Ureter (tissue), 1 donor: ENCODE measurements at places on chromosomes 5 and 9.

DNA sequence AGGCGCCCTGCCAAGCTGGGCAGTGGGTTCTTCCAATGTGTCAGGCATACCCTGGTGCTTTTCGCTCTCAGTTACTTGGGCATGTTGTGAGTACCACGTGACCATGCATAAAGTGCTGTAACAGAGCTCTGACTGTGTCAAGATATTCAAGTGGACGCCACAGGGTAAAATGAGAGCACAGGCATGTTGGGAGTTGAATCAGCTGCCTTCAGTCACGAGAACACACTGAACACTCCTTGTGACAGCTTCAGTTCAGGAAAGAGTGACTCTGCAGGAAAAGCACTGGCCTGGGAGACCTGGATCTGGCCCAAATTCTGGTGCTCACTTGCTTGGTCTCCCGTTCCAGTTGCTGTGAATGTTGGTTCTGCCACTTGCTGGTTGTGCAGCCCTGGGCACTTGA, 5.1 kb downstream of the MLANA start:
- no peak for DNase-seq

GRCh38 chr5:13331585-13331984, 612.9 kb downstream of the DNAH5 start:
- no peak for DNase-seq

DNA sequence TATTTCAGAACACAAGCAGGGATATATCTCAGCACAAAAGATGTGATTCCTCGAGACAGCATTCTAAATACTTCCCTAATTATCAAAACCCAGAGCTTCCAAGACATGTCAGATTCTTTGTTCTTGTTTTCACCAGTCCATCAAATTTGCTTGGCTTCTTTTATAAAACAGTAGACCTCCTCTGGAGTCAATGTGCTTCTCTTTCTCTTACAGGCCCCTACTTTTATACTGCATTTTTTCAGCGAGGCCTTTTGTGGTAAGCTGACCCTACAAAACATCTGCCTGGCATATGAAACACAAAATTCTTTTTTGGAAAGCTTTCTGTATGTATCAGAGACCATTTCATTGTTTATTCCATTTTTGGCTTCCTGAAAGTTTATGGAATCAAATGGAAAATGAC, 81.8 kb downstream of the ARSB start:
- DNase-seq: no peak

DNA sequence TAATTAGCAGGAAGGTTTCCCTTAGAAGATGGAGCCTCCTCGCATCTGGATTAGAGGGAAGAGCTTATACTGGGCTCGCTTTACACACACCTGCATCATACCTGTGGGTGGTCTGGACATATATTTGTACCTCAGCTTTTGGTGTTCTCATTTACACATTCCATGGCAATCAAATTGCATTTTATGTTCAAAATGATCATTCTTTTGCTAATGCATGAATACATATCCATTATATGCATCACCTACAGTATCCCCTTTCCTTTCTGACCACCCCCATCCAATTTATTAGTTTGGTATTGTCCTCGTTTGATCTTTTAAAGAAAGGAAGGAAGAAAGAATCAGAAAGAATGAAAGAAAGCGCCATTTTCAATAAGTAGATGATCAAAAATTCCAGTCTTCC, 251.5 kb downstream of the SLF1 start:
- DNase-seq: no peak

DNA sequence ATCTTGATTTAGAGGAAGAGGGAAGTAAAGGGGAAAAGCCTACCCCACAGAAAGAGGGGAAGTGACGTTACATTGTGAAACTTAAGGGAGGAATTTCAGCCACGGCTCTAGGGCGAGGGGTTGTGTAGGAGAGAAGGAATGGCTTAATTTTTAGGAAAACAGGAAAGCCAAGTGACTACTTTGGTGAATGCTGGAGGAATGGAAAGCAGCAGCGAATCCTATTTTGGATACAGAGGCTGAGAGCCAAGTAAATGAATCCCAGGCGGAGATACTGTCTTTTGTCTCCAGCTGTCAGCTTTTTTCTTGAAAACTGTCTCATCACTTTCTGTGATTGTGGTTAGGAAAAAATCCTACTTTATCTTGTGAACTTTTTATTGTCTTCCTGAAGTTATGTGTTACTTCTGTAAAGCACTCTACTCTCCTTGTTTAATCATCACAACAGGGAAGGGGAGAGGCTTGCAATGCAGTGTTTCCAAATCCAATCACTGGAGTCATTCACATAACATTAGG, 188.4 kb downstream of the TSSK1B start:
- DNase-seq: no peak

GRCh38 chr5:39158786-39159185, 60.6 kb downstream of the FYB1 start:
- DNase-seq: no peak

DNA sequence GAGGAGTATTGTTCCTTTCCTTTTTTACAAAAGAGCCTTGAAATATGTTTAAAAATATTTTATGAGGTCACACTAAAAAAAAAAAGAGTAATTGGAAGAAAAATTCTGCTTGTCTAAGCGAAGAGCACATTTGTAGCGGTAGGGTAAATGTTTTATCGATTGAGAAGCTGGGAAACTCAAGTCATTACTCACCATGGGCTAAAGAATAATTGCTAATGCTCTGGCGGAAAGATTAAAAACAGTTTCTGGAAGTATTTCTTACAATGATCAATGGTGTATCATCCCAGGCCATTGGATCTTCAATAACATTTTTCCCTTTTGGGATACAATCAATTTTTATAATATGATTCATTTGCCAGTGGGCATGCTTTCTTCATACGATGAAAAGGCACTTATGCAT, 450.0 kb downstream of the RASEF start:
- no peak for DNase-seq

DNA sequence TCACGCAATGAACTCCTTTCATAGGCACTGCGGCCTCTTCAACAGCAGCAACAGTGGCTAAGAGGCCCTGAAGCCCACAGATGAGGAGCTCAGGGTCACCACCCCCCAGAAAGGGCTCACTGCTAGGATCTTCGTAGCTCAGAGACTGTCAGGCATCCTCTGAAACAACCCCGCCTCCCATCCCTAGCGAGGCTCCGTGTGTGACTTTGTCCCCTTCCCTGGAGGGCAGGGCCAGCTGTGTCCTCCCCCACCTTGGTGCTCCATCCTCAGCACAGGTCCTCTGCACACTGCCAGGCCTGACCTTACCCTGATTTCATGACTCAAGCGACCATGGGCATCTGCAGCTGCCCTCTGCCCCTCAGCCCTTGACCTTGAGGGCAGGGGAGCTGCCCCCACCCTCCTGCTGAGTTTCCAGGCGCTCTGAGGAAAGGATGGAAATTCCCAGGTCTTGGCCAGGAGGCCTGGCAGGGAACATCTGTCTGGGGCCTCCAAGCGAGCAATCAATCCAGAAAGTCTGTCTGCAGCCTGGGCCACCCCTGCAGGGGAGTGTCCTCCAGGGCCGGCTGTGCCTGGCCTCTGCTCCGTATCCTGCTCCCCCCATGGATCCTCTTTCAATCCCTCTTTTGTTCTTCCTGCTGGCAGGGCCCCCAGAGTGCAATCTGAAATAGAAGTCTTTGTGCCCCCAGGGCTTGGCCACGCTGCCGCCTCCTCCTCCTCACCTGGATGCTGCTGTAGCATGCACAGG, 6.8 kb upstream of the IRX4 start:
- no peak for DNase-seq

DNA sequence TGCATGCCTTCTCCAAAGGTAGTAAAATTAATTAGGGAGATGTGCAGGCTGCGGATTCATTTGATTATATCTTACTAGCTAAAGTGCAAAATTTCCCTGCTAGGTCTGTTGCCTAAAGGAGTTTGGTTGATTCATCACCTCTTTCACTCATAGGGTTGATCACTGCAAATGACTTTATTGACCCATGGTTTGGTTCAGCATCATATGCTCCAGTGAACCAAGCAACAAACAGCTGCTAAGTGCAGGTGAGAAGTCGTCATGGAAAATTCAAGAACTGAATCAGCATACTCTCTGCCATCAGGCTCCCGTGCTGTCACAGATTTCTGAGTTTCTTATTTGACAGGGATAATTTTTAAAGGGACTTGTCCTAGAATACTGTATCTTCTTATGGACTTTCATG, 571.8 kb upstream of the CDH18 start:
- DNase-seq: no peak

DNA sequence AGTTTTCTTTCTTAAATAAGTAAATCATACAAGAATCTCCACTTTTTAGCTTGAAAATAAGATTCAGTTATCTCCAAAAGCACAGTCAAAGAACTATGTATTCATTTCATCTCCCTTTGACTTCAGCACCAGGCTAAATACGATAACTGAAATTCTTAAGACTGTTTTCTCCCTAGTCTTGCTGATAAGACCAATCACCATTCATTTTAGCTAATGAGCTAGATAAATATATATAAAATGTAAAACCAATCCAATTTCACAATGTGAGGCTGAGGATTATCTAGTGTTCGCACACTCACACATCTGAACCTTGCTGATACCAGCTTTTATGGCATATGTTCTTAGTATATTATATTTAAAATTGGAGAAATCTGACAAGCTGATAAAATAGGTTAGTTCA, 17.3 kb upstream of the ZNF622 start:
- DNase-seq: no peak

- DNase-seq: no peak
Observed at GRCh38 chr5:160272889-160273288, 39.5 kb downstream of the CCNJL start.

GRCh38 chr5:178415353-178415752, 174.8 kb downstream of the COL23A1 start:
- no peak for DNase-seq

DNA sequence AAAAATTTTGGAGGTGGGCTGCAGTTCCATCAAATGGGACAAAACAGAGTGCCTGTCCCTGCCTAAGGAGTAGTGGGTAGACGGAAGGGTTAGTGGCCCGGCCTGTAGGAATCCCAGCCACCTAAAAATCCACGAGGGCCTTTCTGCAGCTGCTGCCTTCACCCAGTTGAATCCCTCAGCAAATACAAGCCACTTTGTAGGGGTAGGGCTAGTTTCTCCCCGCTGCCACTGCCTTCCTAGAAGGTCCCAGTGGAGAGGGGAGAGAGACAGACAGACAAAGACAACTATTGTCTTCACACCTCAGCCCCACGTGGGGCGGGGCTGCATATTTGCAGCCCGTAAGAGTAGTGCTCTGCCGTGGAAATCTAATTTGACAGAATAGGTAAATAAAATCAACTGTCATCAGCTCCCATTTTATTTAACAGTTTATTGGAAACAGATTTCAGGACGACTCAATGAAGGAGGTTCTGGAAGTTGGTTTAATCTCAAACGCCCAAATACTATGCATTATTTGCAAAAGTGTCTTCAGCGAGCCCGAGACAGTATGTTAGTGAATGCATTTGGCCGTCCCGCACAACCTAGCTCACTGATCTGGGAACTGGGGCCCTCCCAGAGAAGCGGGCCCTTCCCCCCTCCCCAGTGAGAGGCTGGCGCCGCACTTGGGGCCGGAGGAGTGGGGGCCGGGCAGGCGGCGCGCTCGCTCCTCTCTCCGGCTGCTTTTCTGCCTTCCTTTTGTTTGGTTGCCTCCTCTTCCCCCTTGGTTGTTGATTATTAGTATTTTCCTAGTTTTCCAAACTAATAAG, 67.6 kb upstream of the TBCA start:
- no peak for DNase-seq

DNA sequence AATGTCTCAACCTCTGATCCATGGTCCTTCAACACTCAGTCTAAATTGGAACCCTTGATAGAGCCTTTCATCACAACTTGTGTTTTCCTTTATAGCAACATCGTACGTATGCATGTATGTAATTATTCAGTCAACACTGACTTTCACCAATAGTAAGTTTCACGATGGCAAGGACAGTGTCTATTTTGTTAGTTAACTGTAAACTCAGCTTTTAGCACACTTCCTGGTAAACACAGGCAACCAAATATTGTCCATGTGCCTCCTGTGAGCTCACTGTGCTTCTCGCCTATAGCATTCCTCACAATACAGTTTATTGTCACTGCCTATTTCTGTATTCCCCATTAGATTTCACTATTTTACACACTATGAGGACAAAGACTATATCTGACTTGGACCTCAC, 323.1 kb downstream of the DEPDC1B start:
- no peak for DNase-seq

- no peak for DNase-seq
Observed at GRCh38 chr5:51278539-51278938, 104.7 kb upstream of the ISL1 start.

DNA sequence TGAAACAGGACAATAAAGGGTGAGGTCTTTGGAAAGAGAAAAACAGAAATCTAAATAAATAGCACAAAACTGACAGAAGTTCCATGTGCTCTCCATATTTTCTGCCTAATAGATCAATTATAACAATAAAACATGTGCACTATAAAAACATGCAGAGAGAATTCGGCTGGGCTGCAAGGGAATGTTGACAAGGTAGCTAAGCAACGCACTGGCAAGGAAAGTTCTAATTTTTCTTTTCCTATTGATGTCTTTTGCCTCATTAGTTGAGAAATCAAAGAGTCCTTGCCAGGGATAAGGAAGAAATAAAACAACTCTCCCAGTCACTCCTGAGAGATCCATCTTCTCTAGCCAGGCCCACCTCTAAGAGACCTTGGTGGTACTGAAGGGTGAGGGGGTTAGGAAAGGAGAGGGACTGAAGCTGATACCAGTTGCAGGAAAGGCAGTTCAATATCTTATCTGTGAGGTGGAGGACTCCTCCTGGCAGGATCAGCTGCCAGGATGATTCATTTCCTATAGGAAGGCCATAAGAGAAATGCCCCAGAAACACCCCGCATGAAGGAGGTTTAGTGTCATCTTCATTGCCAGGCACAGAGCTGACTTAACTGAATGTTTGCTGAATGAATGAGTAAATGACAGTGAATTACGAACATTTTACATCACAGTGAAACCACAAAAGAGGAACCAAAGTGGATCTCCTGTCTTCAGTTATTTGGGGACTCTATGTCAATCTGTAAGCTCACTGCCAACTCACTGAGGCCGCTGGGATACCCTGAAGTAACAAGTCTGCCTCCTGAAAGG, 63.7 kb upstream of the IFNK start:
- DNase-seq: no peak

DNA sequence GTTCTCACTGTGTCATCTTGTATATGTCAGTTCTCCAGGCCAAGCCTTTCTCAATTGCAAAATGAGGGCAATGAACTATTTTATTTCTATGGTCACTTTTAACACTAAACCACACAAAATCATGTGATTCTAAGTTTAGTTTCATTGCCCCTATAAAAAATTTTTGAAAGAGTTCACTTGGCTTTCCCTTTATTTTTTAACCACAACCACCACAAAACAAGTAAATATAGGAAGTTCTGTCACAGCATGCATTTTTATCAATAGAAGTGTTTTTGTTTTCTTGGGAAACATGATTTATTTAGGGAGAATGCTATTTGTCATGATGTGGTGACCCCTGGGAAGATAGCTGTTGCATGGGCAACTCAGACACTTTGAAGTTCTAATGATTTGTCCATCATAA, 169.1 kb downstream of the CSNK1G3 start:
- DNase-seq: no peak

GRCh38 chr5:104363567-104363966, 801.0 kb upstream of the NUDT12 start:
- no peak for DNase-seq

GRCh38 chr9:31908158-31908890, 476.1 kb upstream of the ACO1 start:
- DNase-seq: no peak
